Activated T-helper 1 cell treated with anti-CD3 and anti-CD28 coated beads, Interleukin-12 subunit alpha, Interleukin-12 subunit beta, Interleukin-2, Interleukin-4 antibody, amounts not matched to agents 30 ng/mL and 10 ng/mL and 1 ng/mL, durations not matched to agents 14 hours and 24 hours and 36 hours (primary cell): ENCODE measurements at places on chromosomes 12 and 14. TPM values are rescaled to one million over a fixed set of nuclear protein-coding genes. Genes with fewer than 3 reads are reported as not detected.

DNA sequence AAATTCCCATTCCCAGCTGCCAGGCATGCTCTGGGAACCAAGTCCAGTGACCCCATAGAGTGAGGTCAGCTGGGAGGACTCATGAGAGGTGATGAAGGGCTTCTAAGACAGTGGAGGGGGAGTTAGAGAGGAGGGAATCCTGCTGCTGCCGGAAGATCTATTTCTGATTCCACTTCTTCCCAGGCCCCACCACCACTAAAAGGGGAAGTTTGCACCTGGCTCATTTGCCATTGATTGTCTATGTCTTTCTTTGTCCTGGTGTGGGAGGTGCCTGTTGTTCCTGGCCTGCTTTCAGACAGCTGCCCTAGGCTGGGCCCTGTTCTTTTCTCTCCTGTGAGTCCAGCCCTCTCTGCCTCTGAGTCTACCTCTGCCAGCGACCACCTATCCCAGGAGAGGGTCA, 3.0 kb upstream of the KRT6A start:
- H3K27ac ChIP-seq: no peak overlapping the region
- DNase-seq: no peak
- no peak overlapping the region for H3K4me3 ChIP-seq

DNA sequence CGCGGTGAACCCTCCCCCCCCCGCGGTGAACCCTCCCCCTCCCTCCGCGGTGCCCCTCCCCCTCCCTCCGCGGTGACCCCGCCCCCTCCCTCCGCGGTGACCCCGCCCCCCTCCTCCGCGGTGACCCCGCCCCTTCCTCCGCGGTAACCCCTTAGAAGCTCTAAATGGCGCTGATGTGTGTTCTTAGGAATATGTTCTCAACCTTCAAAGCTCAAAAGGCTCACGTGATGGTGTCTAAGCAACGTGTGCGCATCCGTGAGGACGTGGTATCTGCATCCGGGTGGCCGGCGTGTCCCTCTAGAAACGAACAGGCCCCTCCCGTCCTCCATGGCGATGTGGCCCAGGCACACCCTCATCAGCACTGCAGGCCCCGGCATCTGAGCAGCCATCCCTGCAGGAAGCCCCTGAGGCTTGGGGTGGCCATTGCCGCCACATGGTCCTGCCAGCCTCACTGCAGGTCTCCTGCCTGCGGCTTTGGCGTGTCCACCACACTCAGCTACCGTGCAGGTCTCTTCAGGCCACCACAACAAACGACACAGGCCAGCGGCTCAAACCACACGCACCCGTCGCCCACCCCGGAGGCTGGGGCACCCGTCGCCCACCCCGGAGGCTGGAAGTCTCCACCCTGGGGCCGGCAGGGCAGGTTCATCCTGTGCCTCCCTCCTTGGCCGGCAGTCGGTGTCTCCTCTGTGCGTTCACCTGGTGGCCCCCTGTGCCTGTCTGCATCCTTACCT, 14.5 kb upstream of the FBRSL1 start:
- peak overlapping the region; percentile 86 for H3K27ac ChIP-seq
- peak overlapping the region; percentile 45 for H3K4me3 ChIP-seq
- peaks cover 4% of the 10 kb centered on the region for H3K27me3 ChIP-seq
- no peaks in the 10 kb centered on the region for H3K36me3 ChIP-seq
- DNase-seq: no peak

DNA sequence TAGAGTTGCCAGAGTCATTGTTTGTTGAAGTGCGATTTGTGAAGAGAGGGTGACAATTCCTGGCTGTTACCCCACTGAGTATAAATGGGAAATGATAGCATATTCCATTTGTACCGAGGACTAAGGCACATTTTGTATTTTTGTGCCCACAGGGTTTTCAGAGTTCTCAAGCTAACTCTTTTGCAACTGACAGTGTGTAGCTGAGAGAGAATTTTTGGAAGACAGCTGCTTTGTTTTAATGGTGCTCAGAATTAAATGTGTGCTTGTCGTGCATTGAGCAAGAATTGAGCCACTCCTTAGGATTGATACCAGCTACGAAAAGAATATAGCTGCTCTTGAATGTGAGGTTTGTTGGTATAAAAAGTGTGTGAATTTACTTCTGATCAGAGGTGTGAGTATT, 21.7 kb downstream of the ANKRD13A start:
- peaks cover 24% of the 10 kb centered on the region for H3K4me1 ChIP-seq
- H3K27ac ChIP-seq: no peak overlapping the region
- H3K27me3 ChIP-seq: no peaks in the 10 kb centered on the region
- peaks cover 53% of the 10 kb centered on the region for H3K36me3 ChIP-seq
- DNase-seq: no peak

DNA sequence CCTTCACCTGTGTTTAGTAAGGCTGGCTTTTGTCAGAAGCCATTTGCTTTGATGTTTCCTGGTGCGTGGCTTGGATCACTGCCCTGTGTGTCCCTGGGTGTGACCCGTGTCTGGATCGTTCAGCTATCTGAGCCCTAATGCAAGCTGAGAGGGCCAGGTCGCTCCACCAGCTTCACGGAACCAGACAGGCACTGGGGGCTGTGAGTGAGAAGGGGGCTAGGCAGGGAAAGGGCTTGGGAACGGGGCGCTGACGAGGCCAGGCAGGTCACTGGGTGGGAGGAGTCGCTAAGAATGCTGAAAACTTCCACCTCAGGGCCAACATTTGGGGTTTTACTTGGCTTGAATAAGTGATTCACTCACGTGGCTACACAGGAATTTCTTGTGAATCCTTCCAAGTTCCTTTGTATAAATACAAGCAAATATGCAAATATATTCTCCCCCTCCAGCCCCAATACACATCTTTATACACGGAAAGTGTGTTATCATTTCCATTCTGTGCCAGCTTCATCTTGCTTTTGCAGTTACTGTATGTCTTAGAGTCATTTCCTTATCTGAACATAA, 24.2 kb upstream of the MMP17 start:
- DNase-seq: no peak
- H3K4me3 ChIP-seq: no peak overlapping the region
- H3K27ac ChIP-seq: no peak overlapping the region
- no peaks in the 10 kb centered on the region for H3K4me1 ChIP-seq

DNA sequence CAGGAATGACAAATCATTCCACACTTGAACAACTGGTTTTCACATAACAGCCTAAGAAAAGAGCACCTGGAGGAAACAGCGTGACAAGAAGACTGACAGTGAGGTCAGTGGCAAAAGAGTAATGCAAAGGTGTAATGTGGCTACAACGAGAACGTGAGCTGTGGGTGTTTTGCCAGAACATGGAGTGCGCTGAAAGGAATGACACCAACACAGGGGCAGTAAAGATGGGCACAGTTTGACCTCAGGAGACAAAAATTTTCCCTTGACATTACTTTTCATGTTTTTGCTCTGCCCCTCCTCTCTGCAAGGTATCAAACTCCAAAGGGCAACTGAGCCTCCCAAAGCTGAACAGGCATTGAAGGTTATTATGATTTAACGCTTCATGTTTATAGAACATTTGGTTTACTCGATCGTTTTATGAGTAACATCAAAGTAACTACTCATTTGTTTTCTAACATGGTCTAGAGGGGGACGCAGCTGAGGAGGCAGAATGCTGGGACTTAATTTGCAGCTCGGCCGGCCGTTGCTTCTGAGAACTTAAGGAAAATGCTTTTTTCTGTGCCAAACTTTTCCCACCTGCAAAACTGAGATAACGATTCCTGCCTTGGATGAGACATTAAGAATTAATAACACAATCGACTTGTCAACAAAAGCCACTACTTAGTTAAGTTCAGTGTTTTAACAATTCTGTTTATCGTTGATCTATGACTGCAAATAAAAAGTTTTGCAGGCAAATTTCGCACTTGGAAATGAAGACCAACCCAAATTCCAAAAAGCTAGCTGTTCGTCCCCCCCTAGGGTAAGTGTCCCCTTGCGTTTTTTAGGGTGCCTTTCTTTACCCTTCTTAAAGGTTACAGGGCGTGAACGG, 954 bp downstream of the HAUS4 start:
- peak overlapping the region; percentile 86 for H3K27ac ChIP-seq
- H3K4me3 ChIP-seq: peak overlapping the region; percentile 93

- H3K4me3 ChIP-seq: peak overlapping the region; percentile 94
- H3K36me3 ChIP-seq: peaks cover 30% of the 10 kb centered on the region
- no peak for DNase-seq
- H3K4me1 ChIP-seq: peaks cover 70% of the 10 kb centered on the region
Measured at GRCh38 chr12:3751151-3752095, 1.5 kb downstream of the CRACR2A start.

DNA sequence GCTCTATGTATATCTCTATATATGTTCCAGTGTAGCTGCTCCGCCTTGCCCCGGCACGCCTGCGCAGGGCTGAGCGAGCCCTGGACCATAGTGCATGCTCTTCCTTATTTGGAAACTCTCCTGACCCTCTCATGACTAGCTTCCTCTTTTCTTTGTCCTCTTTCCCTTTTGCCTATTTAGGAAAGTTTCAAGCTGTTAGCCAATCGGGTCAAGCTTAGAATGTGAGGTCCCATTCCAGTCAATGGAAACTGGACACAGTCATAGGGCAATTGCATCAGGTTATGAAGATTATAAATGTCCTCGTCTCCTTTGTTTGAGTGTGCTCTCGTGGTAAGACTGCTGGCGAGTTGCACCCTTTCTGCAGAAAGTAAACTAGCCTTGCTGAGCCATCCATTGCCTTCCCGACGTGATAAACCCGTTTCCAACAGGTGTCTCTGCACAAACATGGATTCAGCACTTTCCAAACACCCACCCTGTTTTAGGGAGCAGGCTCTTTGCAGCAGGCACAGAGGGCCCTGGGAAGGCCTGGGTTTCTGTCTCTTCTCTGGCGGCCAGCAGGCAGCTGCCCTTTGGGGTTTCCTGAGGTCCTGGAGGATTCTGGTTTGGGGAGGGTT, 30.9 kb downstream of the CCDC92 start:
- no peaks in the 10 kb centered on the region for H3K27me3 ChIP-seq
- DNase-seq: no peak
- H3K4me3 ChIP-seq: no peak overlapping the region
- H3K27ac ChIP-seq: no peak overlapping the region
- H3K4me1 ChIP-seq: peaks cover 21% of the 10 kb centered on the region

DNA sequence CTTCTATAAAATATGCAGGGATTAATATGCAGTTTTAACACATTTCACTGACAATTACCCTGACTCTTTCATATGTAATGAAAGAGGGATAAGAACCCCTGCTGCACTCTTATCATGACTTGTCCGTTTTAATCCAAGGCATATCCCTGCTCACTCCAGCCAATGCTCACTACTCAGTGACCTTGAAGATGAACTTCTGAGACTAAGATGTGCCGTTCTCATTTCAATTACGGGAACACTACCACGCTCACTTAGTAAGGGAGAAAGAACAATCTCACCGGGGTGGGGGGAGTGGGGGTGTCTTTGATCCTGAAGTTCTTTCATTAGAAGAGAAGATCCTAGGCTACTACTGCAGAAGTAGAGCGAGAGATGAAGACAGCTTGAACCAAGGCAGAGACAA, 50.5 kb downstream of the PKP2 start:
- H3K36me3 ChIP-seq: no peaks in the 10 kb centered on the region
- DNase-seq: no peak
- no peaks in the 10 kb centered on the region for H3K4me1 ChIP-seq

- H3K36me3 ChIP-seq: no peaks in the 10 kb centered on the region
- H3K4me3 ChIP-seq: no peak within 1 kb of the TSS
- no peak within 1 kb of the TSS for H3K27ac ChIP-seq
- H3K4me1 ChIP-seq: peaks cover 5% of the 10 kb centered on the region
- H3K27me3 ChIP-seq: peaks cover 41% of the 10 kb centered on the region
Measured at GRCh38 chr12:49295082-49295936, at the start of gene PRPH. Gene PRPH (plus strand): TSS chr12:49295147. CDS start chr12:49295201, 54 bp downstream.

DNA sequence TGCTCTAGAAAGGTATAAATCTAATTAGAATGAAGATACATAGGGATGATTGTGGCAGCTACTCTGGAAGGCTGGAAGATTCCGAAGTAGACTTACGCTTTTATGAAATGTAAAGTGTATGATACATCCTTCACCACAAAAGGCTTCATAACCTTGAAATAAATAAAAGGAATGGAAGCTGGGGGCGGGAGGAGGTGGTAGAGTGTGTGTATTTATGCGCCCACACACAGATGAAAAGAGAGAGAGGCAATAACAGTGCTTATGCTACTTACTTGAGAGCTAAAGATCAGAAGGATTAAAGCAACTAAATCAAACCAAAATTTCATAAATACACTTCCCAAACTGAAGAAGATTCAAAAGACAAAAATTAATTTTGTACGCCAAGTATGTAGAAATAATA, 30.4 kb downstream of the CBX5 start:
- no peaks in the 10 kb centered on the region for H3K27me3 ChIP-seq
- no peak overlapping the region for H3K27ac ChIP-seq
- H3K4me3 ChIP-seq: no peak overlapping the region
- peaks cover 34% of the 10 kb centered on the region for H3K36me3 ChIP-seq
- peaks cover 6% of the 10 kb centered on the region for H3K4me1 ChIP-seq

DNA sequence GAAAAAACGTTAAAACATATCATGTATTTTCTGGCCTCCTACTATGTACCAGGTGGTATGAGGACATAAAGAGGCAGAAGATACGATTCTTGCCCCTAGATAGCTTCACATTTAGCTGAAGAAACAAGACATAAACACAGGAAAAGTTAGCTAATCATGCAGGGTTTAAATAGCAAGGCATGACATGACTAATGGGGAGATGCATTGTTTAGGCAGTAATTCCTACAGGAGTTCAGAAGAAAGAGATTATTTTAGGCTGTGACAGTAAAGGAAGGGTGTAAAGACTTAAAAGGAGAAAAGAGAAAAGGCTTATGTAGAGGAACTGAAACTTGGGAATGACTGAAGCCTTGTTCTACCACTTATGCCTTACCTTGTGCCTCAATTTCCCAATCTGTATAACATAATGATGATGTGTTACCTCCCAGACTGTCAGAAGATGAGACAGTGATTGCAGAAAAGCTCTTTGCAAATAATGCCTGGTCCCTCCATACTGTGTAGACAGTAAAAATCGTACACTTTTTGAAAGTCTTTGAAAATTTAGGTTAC, 44.4 kb downstream of the PRKCH start:
- H3K27ac ChIP-seq: no peak overlapping the region
- no peaks in the 10 kb centered on the region for H3K27me3 ChIP-seq
- no peak overlapping the region for H3K4me3 ChIP-seq
- peaks cover 17% of the 10 kb centered on the region for H3K4me1 ChIP-seq

GRCh38 chr12:18261273-18261672, at the start of gene PIK3C2G:
Gene PIK3C2G (plus strand): TSS chr12:18261518. CDS start chr12:18282082, 20,564 bp downstream.
- H3K4me3 ChIP-seq: no peak within 1 kb of the TSS
- no peak for DNase-seq
- H3K27me3 ChIP-seq: no peaks in the 10 kb centered on the region

GRCh38 chr12:2666846-2667245, 127.9 kb upstream of the FKBP4 start:
- no peaks in the 10 kb centered on the region for H3K4me1 ChIP-seq
- DNase-seq: no peak
- no peak overlapping the region for H3K4me3 ChIP-seq
- no peaks in the 10 kb centered on the region for H3K27me3 ChIP-seq
- no peaks in the 10 kb centered on the region for H3K36me3 ChIP-seq

- no peak overlapping the region for H3K4me3 ChIP-seq
- no peaks in the 10 kb centered on the region for H3K4me1 ChIP-seq
- H3K27ac ChIP-seq: no peak overlapping the region
- DNase-seq: no peak
- peaks cover 11% of the 10 kb centered on the region for H3K27me3 ChIP-seq
Measured at GRCh38 chr14:34684578-34684977, 29.8 kb downstream of the CFL2 start.

GRCh38 chr12:13227191-13227590, 30.7 kb downstream of the EMP1 start:
- H3K4me1 ChIP-seq: no peaks in the 10 kb centered on the region
- no peak for DNase-seq

Gene KLRC2
- total RNA-seq: not detected in 2 replicates

Gene TSFM
- 63.5 and 68.6 TPM in 2 replicates for total RNA-seq

Gene ADAMTS20
- total RNA-seq: not detected in 2 replicates

Gene SIRT4
- 1.0 and 1.7 TPM in 2 replicates for total RNA-seq

Gene TBC1D30
- total RNA-seq: 1.1 and 1.6 TPM in 2 replicates

Gene CPNE6
- total RNA-seq: not detected in 2 replicates

Gene KRT73
- not detected in 2 replicates for total RNA-seq

Gene FAM90A1
- total RNA-seq: 0.15 and 0.36 TPM in 2 replicates

Gene OVCH1
- not detected in 2 replicates for total RNA-seq

Gene PRORP
- 34.1 and 38.0 TPM in 2 replicates for total RNA-seq

Gene CCDC175
- total RNA-seq: not detected in 2 replicates
